ENCODE measurements at places on chromosomes 1 and 21.

GRCh38 chr1:241411776-241412338, 54.9 kb upstream of the RGS7 start:
- no peak for DNase-seq

DNA sequence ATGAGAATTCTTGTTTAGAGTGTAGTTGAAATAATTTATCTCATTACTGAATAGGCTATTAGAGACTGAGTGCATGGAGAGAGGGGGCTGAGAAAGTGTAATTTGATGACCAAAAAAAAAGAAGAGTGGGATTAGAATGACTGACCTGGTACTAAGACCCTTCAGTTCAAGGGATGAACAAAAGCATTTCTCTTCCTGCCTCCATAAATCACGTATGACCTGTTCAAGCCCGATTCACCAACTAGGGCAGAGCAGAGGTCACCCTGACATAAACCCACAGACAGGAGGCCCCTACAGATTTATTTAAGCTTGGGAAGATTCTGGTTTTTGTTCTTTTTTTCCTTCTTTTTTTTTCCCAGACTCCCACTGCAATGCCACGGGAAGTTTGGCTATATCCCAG, 123.7 kb upstream of the COP1 start:
- DNase-seq = no peak

- no peak for DNase-seq
Observed at GRCh38 chr1:100353071-100353801, 930 bp downstream of the CDC14A start.

DNA sequence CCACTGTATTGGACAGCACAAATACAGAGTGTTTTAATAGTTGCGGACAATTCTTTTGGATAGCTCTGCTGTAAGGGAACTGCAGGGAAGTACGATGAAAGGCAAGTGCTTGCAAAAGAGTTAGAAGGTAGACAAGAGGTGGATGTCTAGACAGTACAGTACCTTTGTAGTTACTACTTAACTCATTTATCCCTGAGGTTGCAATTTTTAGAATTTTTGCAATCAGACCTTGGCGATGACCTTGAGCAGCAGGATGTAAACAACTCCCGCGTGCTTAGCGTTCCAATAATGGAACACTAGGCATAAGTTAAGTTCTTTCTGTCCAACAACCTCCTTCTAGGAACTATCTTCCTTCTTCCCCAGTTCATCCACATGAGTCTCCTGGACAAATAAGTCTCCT, 1.9 kb upstream of the SYT14 start:
- DNase-seq = no peak

DNA sequence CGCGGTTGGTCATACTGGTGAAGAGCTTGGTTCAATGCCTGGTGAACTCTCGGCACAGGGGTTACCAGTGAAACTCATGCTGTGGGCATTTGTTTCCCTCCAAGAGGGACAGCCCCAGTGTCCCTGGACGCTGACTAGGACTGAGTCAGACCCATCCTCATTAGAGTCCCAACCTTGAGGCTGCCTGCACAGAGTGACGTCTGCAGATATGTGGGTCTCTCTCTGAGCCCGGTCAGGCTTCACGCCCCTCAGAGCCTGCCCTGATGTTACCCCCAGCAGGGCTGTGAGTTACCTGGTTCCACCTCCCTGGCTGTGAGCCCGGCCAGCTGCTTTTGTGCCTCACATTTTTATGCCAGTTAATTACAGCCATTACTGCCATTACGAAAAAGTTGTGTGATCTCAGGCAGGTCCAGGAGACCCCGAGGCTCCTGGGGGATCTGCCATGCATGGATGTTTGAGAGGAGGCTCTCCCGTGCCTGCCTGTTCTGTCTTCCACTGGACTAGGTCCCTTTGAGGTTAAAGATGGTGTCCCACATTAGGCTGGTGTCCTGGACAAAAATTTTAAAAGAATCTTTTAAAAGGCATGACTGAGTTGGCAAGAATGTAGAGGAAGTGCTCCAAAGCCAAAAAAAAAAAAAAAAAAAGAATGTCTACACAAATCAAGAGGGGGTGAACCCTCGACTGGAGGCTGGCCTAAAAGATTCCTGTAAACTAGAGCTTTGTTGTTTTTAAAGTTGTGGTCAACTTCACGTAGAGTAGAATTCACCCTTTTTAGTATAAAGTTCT, 36.6 kb upstream of the PADI1 start:
- DNase-seq = peak; percentile 92

- DNase-seq = no peak
Observed at GRCh38 chr1:211529453-211529852, 37.5 kb upstream of the RD3 start.

- DNase-seq = no peak
Observed at GRCh38 chr1:27992276-27992675, 32.5 kb downstream of the XKR8 start.

- no peak for DNase-seq
Observed at GRCh38 chr1:85240643-85241042, 18.8 kb downstream of the C1orf52 start.

Data from epithelial cell of proximal tubule (primary cell).